CD4-positive, CD25-positive, alpha-beta regulatory T cell (primary cell): ENCODE measurements at places on chromosomes 5 and 9. TPM values are rescaled to one million over a fixed set of nuclear protein-coding genes. Genes with fewer than 3 reads are reported as not detected.

DNA sequence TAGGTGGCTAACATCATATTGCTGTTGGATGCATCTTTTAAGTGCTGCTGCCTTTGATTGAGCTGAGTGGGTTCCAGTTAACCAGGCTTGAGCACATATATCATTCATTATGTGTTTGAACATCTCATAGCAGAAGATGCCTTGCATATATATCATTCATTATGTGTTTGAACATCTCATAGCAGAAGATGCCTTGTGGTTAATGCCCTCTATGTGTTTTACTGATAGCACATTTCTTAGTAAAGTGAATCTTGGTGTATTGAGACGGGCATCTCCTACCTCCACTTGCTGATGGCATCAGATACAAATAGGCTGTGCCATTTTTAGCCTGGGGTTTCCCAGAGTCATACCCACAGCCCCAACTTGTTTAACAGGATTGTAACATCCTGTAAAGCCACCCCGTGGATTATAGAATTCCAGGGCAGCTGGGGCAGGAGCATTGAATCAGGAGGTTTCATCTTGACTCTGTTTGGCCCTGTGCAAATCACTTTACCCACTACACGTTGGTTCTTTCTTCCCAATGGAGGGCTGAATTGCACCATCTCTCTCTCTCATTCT is 26.5 kb downstream of the MTAP start:
- H3K4me1 ChIP-seq = no peaks in the 10 kb centered on the region
- H3K27me3 ChIP-seq = no peaks in the 10 kb centered on the region
- H3K4me3 ChIP-seq = no peak overlapping the region
- no peak for DNase-seq
- no peak overlapping the region for H3K27ac ChIP-seq

GRCh38 chr5:134175921-134176510 is 734 bp downstream of the SKP1 start:
- peaks cover 45% of the 10 kb centered on the region for H3K4me1 ChIP-seq
- H3K4me3 ChIP-seq = peak overlapping the region; percentile 95
- peak overlapping the region; percentile 99 for H3K27ac ChIP-seq
- peak; percentile 46 for DNase-seq
- H3K36me3 ChIP-seq = peaks cover 21% of the 10 kb centered on the region

DNA sequence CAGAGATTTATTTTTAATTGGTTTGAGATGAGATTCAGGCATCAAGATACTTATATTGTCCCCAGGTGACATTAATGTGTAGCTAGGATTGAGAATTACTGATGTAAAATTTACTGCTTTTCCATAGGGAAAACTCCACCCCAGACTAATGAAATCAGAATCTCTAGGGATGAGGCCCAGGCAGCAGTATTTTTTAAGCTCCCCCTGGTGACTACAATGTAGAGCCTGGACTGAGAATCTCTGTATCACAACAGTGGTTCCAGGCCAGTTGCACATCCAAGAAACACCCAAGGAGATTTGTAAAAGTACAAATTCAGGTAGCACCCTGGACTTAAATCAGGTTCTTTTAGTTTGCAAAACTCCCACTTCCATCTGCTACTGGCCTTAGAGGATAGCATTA is 185.7 kb downstream of the MARCHF11 start:
- no peaks in the 10 kb centered on the region for H3K4me1 ChIP-seq
- no peak overlapping the region for H3K27ac ChIP-seq
- H3K4me3 ChIP-seq = no peak overlapping the region

DNA sequence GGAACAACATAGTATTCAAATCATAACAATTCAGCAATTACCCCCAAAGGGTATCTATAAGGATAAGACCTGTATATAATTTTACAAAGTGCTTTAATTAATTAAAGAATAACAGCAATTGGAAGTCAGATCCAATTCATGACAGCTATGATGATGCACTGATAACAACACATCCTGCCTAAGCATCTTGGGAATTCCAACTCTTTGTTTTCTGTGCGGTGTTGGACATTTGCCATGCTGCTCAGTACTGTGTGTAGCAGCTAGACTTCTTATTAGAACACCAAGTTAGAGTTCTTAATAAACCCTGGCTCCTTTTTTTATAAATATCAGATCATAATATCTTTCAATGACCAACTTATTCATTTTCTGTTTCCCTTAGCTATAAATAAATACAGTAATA is 209.0 kb downstream of the SEC61B start:
- no peaks in the 10 kb centered on the region for H3K36me3 ChIP-seq
- H3K27ac ChIP-seq = no peak overlapping the region
- DNase-seq = no peak
- H3K27me3 ChIP-seq = peaks cover 6% of the 10 kb centered on the region

GRCh38 chr9:83081846-83082245 is 18.9 kb upstream of the RASEF start:
- H3K27me3 ChIP-seq = no peaks in the 10 kb centered on the region
- no peaks in the 10 kb centered on the region for H3K36me3 ChIP-seq
- H3K27ac ChIP-seq = no peak overlapping the region
- H3K4me3 ChIP-seq = no peak overlapping the region
- no peaks in the 10 kb centered on the region for H3K4me1 ChIP-seq

- H3K27me3 ChIP-seq = peaks cover 10% of the 10 kb centered on the region
- peaks cover 3% of the 10 kb centered on the region for H3K4me1 ChIP-seq
- no peak for DNase-seq
- H3K36me3 ChIP-seq = no peaks in the 10 kb centered on the region
These were observed 166.8 kb downstream of the MELK start for GRCh38 chr9:36739373-36740116.

- H3K27ac ChIP-seq = no peak overlapping the region
- H3K4me3 ChIP-seq = no peak overlapping the region
- DNase-seq = no peak
- no peaks in the 10 kb centered on the region for H3K36me3 ChIP-seq
- no peaks in the 10 kb centered on the region for H3K27me3 ChIP-seq
These were observed 82.8 kb upstream of the ITGA2 start for GRCh38 chr5:52906343-52906742.

DNA sequence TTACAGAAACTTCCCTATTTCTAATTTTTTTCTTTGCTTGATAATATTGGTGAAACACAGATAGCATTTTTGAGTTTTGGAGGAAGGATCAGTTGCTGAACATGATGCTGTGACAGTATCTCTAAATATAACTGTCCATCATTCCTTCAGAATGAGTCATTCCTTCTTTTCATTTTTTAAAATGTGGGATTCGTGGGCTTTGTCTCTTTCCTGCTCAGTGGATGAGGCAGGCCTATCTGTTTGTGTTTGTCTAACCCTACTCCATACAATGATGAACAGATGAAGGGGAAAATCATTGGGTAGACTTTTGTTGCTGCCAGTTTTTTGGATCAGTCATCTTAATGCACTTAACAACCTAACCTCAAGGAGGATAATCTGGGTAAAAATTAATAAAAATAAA is 15.7 kb upstream of the OR13C8 start:
- no peak for DNase-seq
- no peak overlapping the region for H3K4me3 ChIP-seq
- H3K27me3 ChIP-seq = no peaks in the 10 kb centered on the region
- H3K36me3 ChIP-seq = no peaks in the 10 kb centered on the region

DNA sequence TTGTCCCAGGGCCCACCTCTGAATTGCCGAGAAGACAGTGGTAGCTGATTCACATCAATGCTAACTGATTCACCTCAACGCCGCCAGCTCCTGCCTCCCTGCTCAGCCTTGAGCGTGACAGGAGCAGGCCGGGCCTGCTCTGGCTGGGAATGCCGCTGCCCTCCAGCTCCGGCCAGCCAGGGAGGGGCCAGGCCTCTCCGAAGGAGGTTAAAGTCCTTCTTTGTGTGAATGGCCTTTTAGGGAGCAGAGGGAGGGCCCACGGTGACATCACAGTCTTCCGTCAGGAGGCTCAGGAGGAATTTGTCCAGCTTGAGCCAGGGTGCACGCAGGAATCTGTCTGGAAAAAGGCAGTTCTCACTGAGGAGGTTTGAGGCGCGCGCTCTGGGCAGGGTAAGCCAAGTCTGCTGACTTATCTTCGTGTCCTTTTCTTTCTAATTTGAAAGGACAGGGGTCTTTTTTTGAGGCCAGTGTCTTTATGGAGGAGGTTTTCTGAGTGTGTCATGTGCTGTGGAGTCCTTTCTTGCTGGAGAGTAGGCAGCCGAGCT is 82.7 kb downstream of the C9orf152 start:
- DNase-seq = no peak
- H3K27ac ChIP-seq = no peak overlapping the region
- no peak overlapping the region for H3K4me3 ChIP-seq
- H3K4me1 ChIP-seq = no peaks in the 10 kb centered on the region
- no peaks in the 10 kb centered on the region for H3K36me3 ChIP-seq

DNA sequence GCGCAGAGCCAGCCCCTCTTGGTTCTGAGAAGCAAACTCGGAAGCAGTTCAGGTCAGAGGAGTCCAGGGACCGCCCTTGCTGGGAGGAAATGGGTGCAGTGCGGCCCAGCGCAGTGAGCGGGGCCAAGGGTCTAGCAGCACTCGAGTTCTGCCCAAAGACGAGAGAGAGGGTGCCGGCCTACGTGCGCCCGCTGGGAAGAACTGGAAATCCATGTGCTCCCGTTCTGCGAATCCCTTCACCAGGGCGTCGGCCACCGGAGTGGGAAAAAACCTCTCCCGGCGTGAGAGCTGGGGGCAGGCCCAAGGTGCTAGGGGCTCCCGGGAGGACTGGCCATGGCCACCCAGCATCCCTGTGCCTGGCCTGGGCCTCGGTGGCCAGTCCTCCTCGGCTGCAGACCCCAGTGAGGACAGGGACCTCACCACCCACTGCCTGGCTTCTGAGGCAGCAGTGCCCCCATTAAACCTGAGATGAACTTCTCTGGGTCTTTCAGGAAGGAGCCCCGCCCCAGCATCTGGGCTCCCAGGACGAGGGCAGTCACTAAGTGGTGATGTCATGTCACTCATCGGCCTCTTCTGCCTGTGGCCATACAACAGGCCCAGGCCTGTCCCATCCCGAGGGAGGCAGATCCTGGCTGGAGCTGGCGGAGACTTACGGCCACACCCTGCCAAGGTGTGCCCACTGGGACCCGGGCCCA is 10.6 kb downstream of the TMEM250 start:
- H3K36me3 ChIP-seq = no peaks in the 10 kb centered on the region
- peak overlapping the region; percentile 83 for H3K27ac ChIP-seq
- peaks cover 73% of the 10 kb centered on the region for H3K4me1 ChIP-seq
- H3K4me3 ChIP-seq = no peak overlapping the region
- no peak for DNase-seq
- no peaks in the 10 kb centered on the region for H3K27me3 ChIP-seq

DNA sequence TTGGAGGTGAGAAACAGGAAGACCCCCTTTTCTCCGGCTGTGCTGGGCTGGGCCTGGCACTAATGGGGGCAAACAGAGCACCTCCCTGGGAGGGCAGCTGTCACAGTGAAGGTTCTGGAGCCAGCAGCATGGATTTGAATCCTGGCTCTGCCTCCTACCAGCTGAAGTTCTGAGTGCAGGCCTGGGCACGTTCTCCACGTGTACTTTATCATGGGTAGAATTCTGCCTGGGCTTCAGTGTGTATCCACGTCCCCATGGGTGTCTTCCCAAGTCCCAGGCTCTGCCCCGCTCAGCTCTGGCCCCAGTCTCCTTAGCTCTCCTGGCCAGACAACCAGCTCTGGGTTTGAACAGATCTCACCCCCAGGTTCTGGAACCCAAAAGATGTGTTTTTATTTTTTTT is 223.2 kb downstream of the PBX3 start:
- no peaks in the 10 kb centered on the region for H3K36me3 ChIP-seq
- DNase-seq = no peak
- H3K27me3 ChIP-seq = no peaks in the 10 kb centered on the region
- no peaks in the 10 kb centered on the region for H3K4me1 ChIP-seq
- no peak overlapping the region for H3K27ac ChIP-seq
- H3K4me3 ChIP-seq = no peak overlapping the region

- H3K27me3 ChIP-seq = no peaks in the 10 kb centered on the region
- DNase-seq = peak; percentile 15
- no peaks in the 10 kb centered on the region for H3K4me1 ChIP-seq
- no peak overlapping the region for H3K4me3 ChIP-seq
- no peak overlapping the region for H3K27ac ChIP-seq
These were observed 33.9 kb downstream of the DOCK2 start for GRCh38 chr5:169670769-169671525.

DNA sequence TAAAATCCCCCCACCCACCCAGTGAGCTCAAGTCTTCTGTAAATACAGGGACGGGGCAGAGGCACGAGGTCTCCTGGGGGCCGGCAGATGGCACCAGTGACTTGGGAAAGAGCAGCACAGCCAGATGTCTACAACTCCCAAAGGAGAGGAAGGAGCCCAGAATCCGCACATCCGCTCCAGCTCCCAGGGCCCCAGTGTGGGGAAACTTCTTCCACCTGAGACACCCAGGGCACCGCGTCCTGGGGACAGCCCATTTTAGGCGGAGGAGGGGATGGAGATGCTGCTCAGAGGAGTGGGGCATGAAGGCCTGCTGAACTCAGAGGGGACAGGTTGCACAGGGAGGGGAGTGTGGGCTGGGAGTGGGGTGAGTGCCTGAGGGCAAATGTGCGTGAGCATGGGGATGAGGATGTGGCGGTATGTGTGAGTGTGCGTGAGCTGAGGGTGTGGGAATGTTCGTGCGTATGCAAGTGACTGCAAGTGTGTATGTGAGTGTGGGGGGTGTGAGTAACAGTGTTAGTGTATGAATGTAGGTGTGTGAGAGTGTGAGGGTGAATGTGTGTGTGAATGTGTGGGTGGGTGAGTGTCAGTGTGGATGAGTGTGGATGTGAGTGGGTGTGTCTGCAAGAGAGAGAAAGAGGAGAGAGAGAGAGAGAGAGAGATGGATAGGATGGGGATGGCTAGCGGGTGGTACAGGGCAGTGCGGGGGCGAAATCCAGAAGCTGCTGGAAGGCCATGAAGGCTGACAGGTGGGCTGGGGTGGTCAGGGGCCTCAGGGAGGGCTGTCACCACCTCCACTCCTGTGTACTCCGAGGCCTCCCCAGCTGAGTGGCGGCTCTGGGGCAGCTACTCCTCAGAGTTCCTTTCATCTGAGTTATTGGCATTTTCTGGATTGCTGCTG is 63.5 kb downstream of the DUSP1 start:
- no peaks in the 10 kb centered on the region for H3K36me3 ChIP-seq
- H3K27me3 ChIP-seq = peaks cover 5% of the 10 kb centered on the region
- DNase-seq = no peak

DNA sequence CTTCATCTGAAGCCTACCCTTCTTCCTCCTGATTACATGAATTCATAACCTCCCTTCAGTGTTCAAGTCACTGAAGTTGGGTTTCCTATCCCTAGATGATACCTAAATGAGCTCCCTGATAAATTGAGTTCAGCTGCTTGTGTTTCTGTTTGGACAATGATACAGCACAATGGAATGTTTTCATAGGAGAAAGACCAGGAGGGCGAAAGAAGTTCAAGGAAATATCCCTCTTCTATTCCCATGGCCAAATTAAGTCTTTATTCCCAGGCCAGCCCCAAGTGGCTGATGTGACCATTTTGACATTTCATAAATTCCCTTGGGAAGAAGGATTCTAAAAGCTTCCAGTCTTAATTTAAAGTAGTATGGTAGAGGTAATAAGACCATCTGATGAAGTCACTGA is 555.8 kb upstream of the CLINT1 start:
- H3K4me3 ChIP-seq = no peak overlapping the region
- H3K36me3 ChIP-seq = no peaks in the 10 kb centered on the region
- DNase-seq = no peak
- no peaks in the 10 kb centered on the region for H3K27me3 ChIP-seq
- H3K27ac ChIP-seq = no peak overlapping the region
- H3K4me1 ChIP-seq = no peaks in the 10 kb centered on the region

The LECT2 gene
- total RNA-seq = not detected

The SLCO6A1 gene
- not detected for total RNA-seq

The CNTNAP3B gene
- not detected for total RNA-seq

The ZNF608 gene
- 0.30 TPM for total RNA-seq

The FBP2 gene
- not detected for total RNA-seq

The NEUROG1 gene
- not detected for total RNA-seq

The ELOVL7 gene
- 2.8 TPM for total RNA-seq

The ADRB2 gene
- total RNA-seq = 1.0 TPM

The C9 gene
- not detected for total RNA-seq

The FABP6 gene
- total RNA-seq = not detected
